Retinal pigment epithelial cell (primary cell): ENCODE measurements at places on chromosomes 5 and 9.

DNA sequence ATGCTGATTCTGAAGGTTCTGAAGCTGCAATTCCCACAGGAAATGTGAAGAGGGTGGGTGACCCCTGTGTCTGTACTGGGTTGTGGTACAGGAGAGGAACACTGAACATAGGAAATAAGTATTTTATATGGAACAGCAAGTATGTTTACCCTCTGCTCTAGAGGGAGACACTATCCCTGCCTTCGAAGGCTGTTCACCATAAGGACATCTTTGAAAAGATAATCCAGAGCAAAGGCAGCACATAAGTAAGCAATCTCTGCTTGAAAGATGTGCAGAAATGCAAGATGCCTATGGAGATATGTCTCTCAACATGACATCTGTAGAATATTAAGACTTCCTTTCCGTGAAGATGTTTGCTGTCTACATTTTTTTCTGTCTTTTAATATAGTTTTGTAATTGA lies 184.4 kb upstream of the EFNA5 start:
- DNase-seq: no peak

DNA sequence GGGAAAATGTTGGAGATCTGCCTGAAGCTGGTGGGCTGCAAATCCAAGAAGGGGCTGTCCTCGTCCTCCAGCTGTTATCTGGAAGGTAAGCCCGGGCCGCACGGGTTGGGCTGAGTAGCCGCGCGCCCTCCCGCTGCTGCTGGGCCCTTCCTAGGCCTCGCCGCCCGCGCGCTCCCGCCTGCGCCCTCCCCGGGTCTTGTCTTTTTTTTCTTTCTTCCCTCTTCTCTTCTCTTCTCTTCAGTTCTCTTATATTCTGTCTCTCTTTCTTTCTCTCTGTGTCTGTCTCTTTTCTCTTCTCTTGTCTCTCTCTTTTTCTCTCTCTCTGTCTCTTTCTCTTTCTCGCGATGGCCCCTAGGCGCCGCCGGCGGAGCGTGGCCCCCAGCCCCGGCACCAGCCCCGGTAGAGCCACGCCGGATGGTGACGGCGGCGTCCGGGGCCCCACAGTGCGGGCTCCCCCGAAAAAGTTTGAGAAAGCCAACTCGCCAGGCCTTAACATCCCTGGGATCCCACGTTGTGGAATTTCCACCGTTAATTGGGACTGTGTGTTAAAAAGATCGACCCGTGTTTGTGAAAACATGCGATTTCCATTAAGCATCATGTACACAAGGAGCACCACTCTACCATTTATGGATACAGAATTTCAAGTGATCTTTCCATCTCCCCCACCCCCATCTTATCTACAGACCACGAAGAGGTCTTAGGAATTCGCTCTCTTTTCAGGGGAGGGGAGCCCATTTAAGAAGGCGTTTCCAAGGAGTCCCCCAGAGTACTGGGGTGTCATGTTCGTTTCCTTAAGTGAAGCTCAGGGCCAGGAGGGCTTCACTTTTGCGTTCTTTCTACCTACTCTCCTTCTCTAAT lies 616 bp downstream of the ABL1 start:
- no peak for DNase-seq

- no peak for DNase-seq
These were observed 425.2 kb downstream of the GADD45G start for GRCh38 chr9:90029996-90030395.

GRCh38 chr9:82331079-82331478 lies 342.5 kb downstream of the SPATA31D1 start:
- no peak for DNase-seq

GRCh38 chr9:134436379-134436762 lies 110.1 kb downstream of the RXRA start:
- DNase-seq: no peak

GRCh38 chr5:55568654-55569512 lies 34.1 kb upstream of the PLPP1 start:
- peak; percentile 56 for DNase-seq

- DNase-seq: no peak
These were observed 115.0 kb downstream of the NFIB start for GRCh38 chr9:14198841-14199455.

GRCh38 chr5:61280205-61280604 lies 51.9 kb upstream of the ZSWIM6 start:
- DNase-seq: no peak

GRCh38 chr5:143354025-143354424 lies 49.5 kb downstream of the NR3C1 start:
- DNase-seq: no peak

DNA sequence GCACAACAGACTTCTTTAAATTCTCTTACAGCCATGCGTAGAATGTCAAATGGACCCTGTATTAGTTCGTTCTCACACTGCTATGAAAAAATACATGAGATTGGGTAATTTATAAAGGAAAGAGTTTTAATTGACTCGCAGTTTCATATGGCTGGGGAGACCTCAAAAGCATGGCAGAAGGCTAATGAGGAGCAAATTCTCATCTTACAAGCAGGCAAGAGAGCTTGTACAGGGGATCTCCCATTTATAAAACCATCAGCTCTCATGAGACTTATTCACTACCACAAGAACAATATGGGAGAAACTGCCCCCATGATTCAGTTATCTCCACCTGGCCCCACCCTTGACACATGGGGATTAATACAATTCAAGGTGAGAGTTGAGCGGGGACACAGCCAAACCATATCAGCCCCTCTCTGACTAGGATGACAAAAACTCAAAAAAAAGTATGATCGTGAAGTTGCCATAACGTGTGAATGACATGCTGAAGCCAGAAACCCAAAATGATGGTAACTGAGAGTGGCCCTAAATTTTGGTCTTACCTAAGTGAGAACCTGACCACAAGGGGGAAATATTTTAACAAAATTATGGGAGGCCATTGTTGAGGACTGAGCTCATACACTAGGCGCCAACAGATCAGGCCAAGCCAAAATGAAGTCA lies 17.5 kb upstream of the TEX10 start:
- no peak for DNase-seq

GRCh38 chr5:181167814-181168488 lies 20.6 kb downstream of the OR2V2 start:
- DNase-seq: no peak

DNA sequence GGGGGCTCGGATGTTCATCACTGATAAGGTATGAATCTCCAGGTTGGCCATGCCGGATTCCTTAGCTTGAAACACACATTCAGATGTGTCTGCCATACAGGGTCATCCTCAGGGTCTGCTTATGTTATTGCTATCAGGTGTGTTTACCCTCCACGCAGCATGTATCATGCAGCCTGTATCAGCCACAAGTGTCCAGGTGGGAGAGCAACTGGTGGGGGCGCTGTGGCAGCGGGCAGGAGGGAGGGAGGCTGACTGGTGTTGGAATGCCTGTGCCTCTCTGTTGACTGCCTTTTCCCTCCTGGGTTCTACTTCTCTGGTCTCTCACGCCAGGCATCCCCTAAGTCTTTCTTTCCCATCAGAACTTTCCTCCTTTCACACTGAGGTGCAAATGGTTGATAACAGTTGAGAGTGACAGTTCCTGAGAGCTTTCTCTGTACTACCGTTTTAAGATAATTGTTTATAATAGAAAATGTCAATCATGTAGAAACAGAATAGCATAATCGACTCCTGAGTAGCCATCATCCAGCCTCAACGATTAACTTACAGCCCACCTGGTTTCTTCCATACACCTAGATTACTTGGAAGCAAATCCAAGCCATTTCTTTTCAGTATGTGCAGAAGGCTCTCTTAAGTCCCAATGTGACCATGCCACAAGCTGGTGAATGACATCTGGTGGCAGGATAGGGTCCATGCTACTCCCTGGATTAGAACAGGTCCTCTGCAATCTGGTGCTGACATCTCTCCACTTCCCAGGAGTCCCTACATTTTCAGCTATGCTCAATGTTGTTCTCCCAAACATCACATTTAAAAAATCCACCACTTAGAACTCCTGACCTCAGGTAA lies 86.6 kb downstream of the ACER2 start:
- no peak for DNase-seq

DNA sequence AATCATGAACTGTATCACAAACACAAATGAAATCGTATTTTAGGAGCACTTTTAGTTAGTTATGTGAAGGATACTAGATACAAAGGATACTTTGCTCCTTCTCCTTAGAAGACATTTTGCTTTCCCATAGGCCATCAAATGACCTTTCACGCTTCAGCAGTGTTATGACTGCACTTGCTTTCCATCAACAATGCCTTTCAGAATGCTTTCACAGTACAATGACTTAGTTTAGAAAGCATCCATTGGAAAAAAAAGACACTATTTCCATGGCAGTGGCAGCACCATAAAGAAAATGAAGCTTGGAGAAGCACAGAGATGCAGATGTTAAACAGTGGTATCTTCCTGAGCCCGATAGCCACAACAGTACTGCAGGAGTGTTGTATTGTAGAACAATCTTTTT lies 203.9 kb downstream of the PCSK1 start:
- DNase-seq: no peak

DNA sequence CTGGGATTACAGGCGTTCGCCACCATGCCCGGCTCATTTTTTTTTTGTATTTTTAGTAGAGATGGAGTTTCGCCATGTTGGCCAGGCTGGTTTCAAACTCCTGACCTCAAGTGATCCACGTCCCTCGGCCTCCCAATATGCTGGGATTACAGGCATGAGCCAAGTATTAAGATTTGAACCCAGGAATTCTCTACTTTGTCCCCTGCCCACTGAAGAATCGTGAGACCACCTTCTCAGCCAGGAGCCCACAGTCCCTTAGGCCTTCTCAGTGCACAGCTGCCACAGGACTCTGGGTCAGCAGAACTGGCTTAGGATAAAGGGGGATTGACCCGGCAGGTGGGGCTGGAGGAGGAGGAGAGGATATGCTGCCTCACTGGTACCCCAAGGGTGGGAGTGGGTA lies 13.4 kb downstream of the OLFML2A start:
- DNase-seq: no peak

DNA sequence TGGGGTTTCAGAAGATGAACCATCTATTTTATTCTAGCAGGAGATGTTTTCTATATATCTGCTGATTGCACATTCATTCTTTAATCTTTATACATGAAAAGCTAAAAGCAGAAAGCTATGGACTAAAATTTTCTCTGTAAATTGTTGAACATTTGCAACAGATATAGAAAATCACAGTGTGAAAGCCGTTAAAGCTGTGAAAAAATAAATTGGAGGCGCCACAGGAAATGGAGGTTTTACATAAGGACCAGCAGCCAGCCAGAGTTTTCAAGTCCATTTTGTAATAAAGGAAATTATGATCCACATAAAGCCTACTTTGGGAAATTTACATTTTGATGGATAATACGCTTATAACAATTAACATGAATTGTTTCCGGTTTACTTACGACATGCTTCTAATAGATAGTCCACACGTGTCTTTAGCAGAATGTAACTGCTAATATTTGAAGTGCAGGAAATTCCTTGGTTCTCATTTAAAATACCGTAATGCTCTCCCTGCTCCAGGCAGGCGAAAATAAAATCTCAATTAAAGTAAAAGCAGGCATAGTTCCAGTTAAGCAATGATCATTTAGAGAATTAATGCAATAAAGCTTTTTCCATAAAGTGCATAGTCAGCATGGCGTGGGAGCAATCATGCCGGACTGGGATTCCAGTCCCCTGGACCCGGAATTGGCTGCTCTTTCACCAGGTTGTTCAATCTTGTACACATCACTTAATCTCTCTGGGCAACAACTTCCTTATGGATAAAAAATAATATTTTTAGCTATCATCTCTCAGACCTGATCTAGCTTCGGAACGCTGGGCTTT lies 445.4 kb downstream of the ZNF608 start:
- DNase-seq: no peak

DNA sequence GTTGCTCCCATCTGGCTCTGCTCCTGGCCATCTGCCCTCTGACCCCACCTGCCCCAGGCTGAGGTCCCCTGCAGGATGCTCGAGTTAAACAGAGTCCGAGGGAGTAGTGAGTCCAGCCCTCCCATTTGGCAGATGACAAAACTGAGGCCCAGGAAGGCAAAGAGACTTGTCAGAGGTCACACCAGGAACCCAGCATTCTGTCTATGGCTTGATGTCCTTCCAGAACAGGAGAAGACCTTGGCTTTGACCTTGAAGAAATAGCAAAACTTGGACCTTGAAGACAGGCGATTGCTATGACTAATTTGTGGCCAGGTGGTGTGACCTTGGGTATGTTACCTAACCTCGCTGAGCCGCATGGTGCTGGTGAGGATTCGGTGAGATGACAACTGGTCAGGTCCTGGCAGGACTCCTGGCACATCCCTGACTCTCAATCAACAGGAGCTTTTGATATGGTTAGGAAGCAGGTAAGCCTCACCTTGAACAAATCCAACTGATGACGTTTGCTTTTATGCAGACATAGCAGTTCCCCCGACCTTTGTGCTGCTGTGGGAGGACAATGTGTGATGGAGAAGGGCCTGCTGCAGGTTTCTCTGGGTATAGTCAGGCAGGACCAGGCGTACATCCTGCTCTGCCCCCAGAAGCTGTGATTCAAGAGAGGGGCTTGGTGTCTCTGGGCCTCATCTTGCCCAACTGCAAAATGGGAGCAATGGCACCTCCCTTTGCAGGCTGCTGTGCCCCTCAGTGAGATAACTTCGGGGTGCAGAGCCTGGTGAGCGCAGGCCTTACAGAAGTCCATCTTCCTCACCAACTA lies 198.7 kb downstream of the C9orf50 start:
- no peak for DNase-seq

GRCh38 chr5:55319491-55319890 lies 11.7 kb downstream of the MTREX start:
- no peak for DNase-seq

GRCh38 chr5:138212828-138213160 lies 329 bp downstream of the CDC23 start:
- DNase-seq: no peak

- DNase-seq: no peak
These were observed 143.7 kb upstream of the TNC start for GRCh38 chr9:115261656-115262081.

DNA sequence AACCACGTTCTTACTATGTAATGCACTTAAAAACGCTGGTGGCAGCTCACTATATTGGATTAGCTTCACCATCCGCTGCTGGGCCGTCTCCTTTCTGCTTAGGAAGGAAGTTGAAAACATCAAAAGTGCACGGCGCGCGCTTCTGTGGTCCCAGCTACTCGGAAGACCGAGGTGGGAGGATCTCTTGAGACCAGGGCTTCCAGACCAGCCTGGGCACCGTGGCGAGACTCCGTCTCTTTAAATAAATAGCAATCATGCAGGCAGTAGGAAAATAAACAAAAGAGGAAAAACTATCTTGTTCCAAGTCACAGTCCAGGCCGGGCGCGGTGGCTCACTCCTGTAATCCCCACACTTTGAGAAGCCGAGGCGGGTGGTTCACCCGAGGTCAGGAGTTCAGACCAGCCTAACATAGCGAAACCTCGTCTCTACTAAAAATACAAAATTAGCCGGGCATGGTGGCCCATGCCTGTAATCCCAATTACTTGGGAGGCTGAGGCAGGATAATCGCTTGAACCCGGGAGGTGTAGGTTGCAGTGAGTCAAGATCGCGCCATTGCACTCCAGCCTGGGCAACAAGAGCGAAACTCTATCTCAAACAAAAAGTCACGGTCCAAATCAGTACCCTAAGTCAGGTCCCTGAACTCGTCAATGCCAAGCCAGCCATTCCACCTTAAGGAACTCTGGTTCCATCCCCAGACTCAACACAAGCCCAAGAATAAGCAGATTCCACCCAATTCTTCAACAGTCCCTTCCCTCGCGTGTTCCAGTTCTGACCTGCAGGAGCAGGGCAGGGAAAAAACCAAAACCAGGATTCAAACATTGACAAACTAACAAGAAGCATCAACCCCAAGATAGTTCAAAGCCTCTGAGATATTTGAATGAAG lies 1.0 kb upstream of the GOLGA1 start:
- DNase-seq: peak; percentile 14

GRCh38 chr5:56110646-56111403 lies 116.1 kb upstream of the IL6ST start:
- no peak for DNase-seq
